GM13976 (cell line): ENCODE measurements at places on chromosomes 5 and 9.

DNA sequence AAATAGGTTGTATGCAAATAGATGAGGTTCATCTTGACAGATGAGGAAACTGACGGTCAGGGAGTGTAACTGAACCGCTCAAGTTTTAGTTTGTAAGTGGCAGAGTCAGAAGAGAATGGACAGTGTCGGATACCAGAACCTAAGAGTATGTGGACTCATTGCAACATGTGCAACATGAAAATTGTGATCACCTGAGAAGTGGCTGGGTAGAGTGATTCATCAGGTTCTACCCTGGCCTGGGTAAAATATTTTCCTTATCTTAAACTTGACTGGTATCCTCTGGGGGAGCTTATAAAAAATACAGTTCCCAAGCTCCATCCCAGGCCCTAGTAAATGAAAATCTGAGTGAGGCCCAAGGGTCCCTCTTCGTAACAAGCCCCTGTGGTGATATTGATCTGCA lies 35.2 kb upstream of the MIER3 start:
- DNase-seq = no peak

DNA sequence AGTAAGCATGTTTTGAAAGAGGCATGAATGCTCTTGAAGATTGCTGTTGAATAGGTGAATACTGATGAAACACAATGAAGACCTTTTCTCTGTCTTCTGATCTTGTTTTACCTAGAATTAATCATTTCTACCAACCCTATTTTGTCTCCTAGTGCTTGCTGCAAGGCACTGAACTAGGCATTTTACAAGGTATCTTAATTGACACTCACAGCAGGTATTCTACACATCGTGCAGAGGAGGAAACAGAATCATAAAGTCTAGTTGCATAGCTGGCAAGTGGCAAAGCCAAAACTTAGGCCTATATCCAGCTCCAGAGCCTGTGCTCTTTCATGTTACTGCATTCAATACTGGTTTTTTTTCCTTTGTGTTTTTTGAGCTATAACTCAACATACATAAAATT lies 50.7 kb downstream of the CTNNA1 start:
- DNase-seq = no peak

GRCh38 chr9:16708656-16709435 lies 161.6 kb downstream of the BNC2 start:
- no peak for DNase-seq

DNA sequence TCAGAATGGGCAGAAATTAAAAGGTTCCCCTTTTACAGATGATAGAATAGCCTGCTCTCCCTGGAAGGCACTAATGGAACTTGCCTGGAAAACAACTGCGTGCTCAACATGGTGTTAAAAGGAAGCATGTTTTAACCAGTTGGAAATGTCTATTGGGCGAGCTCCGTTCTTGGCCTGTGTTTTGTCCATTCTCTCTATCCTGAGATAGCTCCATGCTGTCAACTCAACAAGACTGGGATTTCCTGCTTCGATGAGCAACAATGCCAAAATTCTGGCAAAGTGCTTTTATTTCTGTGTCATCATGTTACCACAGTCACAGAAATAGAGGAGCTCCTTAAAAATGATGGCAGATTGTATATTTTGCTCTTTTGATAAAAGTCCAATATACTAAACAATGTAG lies 198.3 kb downstream of the PLK2 start:
- DNase-seq = no peak
